ENCODE measurements at places on chromosomes 4 and X. TPM values are rescaled to one million over a fixed set of nuclear protein-coding genes. Genes with fewer than 3 reads are reported as not detected.

The CCDC120 gene
- 4.1 TPM for total RNA-seq

DNA sequence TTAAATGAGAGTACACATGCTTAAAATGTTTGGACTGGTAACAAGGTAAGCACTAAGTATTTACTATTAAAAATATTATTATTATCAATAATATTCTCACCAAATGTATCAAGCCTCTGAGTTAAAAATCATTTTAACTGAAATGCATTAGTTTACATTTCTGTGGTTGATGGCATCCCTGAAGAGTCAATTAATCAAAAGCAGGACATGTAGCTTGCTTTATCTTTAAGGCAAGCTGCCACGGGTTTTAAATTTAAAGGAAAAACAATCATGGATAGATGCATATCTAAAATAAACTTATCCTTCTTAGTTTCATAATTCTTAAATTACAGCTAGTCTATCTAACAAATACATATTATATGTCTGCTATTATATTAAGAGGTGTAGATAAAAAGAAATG lies 584.8 kb upstream of the INTU start:
- H3K27me3 ChIP-seq: no peaks in the 10 kb centered on the region
- no peak overlapping the region for H3K4me3 ChIP-seq
- no peak overlapping the region for H3K27ac ChIP-seq
- no peak for DNase-seq
- no peaks in the 10 kb centered on the region for H3K36me3 ChIP-seq

DNA sequence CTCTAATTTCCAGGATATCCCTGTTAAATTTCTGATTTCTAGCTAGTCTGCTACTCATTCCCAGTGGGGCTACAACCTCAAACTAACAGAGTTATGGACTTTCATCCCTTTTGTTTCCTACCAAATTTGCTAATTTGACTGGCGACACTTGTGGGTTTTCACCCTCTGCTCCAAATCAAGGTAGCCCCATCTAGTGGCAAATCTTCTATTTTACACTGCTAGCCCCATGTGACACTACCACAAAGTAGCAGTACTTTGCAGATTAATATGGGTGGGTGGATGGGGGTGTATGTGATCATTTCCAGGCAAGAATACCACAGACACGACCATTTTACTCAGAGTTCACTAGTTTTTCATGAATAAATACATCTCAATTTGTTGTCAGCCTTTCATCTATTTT lies 150.3 kb downstream of the MSL3 start:
- H3K4me1 ChIP-seq: no peaks in the 10 kb centered on the region
- no peak overlapping the region for H3K27ac ChIP-seq
- no peak for DNase-seq
- no peak overlapping the region for H3K4me3 ChIP-seq

- DNase-seq: no peak
- no peak overlapping the region for H3K4me3 ChIP-seq
- no peaks in the 10 kb centered on the region for H3K27me3 ChIP-seq
- no peaks in the 10 kb centered on the region for H3K36me3 ChIP-seq
- H3K4me1 ChIP-seq: peaks cover 3% of the 10 kb centered on the region
Measured at GRCh38 chr4:67743194-67743593, 11.0 kb downstream of the GNRHR start.

- H3K27ac ChIP-seq: no peak overlapping the region
- DNase-seq: no peak
- no peaks in the 10 kb centered on the region for H3K4me1 ChIP-seq
- no peaks in the 10 kb centered on the region for H3K27me3 ChIP-seq
- no peak overlapping the region for H3K4me3 ChIP-seq
Measured at GRCh38 chr4:33837043-33837838, 2407.1 kb downstream of the ARAP2 start.

Measured in tibial nerve (tissue), 4 donors.